ENCODE measurements at places on chromosomes 1 and 21.

GRCh38 chr1:206666954-206667665 is 17.6 kb upstream of the MAPKAPK2 start:
- no peak for DNase-seq

DNA sequence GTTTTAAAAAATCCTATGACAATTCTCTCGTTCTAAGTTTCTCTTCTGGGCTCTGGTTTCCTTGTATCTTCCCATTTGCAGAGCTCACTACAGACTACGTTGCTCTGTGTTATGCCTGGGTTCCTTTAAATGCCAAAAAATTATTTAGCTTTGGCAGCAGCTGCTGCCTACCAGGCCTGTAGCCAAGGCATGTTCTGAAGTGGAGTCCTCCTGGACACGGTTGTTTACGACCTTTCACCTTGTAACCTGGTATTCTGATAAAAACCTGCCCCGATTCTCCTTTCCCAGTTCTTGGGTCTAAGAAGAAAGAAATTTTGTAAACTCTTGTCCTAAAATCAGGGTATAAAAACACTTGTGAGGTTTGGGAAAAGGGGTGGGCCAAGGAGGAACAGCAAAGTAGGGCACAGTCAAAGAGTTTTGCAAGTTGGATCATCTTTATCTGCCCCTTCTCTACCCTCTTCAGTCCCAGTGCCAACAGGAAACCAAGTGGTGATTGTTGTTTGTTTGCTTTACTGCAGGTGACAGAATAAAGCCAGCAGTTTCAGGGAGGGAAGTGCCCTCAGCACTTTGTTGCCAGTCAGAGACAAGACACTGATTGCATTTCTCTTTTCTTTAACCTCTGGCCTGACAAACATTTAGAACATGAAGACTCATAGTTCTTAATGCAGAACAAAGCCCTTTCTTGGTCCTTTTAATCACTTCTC is 3.1 kb upstream of the TXNIP start:
- DNase-seq: no peak

- DNase-seq: no peak
Observed at GRCh38 chr1:204338997-204339396, 20.7 kb downstream of the PLEKHA6 start.

GRCh38 chr1:45820173-45820572 is 16.8 kb downstream of the MAST2 start:
- no peak for DNase-seq

GRCh38 chr1:36771660-36772284 is 262.5 kb downstream of the GRIK3 start:
- no peak for DNase-seq

GRCh38 chr1:114154963-114155322 is 1.3 kb upstream of the SYT6 start:
- peak; percentile 9 for DNase-seq

DNA sequence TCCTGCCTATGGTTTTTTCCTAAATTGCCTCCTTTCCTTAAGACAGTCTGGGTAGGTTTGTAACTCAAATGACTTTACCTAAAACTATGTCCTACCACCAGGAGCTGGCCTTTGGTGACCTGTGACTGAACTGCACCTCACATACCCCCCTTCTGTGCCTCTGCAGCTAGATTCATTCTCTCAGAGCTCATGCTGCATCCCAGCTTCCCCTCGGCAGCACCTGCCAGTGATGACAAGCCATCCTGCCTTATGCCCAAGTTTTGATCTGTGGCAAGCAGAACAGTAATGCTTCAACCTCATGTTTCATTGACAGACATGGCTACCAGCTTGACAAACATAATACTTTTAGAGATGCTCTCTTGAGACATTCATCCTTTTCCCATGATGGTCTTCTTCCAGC is 141.9 kb downstream of the TSEN15 start:
- DNase-seq: no peak

DNA sequence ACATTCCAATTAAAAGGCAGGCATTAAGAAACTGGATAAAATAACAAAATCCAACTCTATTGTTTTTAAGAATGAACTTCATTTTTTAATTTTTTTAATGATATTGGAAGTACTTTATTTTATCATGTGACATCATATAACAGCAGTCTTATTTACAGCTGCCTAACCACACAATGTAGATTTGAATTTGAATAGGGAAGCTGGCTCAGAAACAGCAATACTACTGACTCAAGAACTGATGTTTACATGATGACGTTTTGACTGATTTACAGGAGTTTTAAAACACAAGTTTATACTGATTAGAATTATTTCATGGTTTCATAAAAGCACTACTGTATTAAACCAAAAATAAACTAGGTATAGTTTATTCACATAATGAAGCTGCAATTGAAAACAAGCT is 348.7 kb upstream of the NR5A2 start:
- DNase-seq: no peak

DNA sequence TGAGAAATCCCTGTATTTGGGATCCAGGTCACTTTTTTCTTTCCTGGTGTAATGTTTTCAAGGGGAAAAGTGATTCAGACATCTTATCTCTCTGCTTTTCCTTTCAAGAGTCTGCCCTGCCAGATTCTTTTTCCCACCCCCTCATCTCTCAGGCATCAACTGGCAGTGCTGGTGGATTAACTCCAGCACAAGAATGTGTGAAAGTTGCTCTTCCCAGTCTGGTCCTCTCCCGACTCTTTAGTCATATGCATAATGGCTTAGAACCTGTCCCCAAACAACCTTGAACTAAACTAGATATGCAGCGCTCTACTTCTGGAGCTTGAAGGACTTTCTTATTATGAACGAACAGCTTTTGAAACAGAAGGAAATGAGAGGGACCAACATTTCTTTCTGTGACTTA is 88.5 kb downstream of the SLC44A5 start:
- no peak for DNase-seq

- no peak for DNase-seq
Observed at GRCh38 chr1:117655220-117655577, 49.4 kb downstream of the TENT5C start.

DNA sequence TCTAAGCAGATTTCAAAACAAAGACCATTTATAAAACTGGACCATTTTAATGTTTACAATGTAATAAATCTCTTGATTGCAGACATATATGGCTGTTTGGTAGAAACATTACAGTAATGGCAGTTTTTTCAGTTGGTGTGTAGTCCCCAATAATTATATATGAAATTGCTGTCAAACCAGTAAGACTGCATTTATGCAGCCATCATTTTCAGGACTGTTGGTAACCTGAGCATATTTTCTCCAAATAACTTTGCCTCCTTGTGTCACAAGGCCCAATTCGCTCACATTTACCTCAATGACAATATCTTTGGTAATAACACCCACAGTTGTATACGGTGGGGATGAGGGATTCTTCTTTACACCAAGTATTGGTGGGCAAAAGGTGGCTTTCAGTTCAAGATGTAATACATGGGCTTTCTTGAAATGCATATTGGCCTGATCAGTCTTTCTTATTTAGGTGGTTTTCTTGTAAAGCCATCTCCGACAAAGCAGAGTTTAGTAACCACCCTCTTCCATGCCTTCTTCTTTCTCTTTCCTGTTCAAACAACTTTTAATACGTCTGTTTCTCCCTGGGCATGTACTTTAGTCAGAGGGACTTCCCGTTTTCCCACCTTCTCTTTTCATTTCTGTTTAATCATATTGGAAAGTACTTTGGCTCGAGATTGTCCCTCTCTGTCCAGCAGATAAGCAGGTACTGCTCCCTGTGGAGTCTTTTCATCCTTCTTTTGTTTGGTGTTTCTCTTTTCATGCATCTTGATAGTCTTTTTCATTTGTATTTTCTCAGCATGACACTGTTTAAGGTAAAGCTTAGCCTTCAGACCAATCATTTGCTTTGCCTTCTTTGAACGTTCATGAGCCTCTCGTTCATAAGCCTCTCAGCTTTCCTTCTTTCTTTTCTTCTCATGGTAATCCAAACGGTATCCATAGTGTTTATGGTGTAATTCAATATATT is 30.4 kb downstream of the ATP2B4 start:
- DNase-seq: no peak

DNA sequence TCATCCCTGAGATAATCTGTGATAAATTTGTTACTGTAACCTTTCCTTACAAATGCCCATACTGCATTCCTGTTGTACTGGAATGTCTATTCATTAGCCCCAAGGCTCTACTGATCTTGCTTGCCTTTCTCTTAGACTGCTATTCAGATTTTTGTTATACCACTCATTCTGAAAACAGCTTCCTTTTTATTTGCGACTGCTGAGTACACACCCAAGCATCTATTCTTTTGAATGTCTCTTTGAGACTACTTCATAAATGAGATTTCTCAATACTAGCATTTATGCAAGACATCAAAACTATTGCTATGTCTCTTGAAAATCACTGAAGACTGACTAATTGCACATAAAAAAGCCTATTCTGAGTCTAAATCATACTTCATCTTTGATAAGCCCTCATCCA is 38.6 kb downstream of the DENND1B start:
- peak; percentile 93 for DNase-seq

GRCh38 chr1:111441573-111442192 is 7.4 kb downstream of the WDR77 start:
- peak; percentile 9 for DNase-seq

DNA sequence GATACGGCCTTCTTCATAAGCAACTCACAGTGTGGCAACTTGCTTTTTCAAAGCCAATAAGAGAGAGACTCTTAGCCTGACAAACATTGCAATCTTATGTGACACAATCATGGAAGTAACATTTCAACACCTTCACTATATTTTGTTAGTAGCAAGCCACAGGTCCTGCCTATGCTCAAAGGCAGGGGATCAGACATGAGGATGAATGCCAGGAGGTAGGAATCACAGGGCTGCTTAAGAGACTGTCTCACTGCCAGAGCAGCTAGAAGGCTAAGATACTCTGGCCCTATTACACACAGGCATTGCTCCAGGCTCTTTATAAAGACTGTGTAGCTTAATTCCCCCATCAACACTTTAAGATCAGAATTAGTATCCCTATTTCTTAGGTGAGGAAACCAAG is 236.2 kb upstream of the KAZN start:
- no peak for DNase-seq

DNA sequence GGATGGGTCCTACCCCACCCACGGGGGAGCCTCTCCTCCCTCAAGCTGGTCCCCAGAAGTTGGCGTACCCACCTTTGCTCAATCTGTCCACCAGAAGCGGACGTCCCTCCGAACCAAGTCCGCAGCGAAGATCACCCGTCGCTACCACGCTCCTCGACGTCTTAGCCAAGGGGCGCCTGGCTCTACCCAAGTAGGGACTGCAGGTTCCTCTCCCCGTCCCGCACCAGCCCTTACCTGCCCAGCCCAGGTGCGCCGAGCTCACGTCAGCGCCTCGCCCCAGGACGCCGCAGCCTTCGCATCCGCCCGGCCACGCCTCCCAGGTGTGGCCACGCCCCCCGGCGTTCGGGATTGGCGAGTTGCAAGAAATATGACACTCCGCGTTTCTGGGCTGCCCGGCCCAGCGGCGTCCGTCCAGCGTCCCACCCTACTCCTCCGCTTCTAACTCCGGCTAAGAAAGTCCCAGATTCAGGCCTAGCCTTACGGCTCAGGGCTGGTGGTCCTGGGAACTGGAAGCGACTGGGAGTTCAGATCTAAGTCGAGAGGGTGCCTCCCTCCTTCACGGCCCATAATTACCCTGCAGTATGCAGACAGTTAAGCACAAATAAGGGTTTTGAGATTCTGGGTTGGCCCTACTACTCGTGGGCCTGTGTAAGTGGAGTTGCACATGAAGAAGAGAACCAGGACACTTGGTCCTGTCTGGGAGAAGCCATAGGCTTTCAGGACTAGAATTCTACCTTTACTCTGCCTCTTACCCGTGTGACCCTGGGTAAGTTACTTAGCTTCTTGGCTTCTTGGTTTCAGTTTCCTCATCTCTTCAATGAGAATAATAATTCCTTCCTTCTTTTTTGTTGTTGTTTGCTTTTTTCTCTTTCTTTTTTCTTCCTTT is at the start of gene IRF6:
IRF6 (minus strand) TSS at position 268 of the 886 bp plus-strand sequence. CDS start 4,729 bp downstream, outside the sequence.
- DNase-seq: peak; percentile 62

DNA sequence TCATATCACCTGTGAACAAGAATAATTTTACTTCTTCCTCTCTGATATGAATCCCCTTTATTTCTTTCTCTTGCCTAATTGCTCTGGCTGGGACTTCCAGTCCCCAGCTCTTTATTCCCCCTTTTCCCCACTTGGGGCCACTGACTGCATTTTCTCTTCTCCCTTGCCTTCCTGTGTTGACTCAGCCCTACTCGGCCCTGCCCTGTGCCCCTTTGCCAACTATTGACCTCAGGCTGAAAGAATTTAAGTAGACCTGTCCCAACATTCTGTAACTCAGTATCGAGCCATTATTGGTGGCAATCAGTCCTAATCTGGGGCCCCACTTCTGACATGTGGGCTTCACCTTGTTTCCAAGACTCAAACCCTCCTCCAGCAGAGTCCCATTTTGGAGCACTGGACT is 60.6 kb upstream of the STUM start:
- no peak for DNase-seq

GRCh38 chr1:186681121-186681520 is 898 bp upstream of the PTGS2 start:
- peak; percentile 10 for DNase-seq

DNA sequence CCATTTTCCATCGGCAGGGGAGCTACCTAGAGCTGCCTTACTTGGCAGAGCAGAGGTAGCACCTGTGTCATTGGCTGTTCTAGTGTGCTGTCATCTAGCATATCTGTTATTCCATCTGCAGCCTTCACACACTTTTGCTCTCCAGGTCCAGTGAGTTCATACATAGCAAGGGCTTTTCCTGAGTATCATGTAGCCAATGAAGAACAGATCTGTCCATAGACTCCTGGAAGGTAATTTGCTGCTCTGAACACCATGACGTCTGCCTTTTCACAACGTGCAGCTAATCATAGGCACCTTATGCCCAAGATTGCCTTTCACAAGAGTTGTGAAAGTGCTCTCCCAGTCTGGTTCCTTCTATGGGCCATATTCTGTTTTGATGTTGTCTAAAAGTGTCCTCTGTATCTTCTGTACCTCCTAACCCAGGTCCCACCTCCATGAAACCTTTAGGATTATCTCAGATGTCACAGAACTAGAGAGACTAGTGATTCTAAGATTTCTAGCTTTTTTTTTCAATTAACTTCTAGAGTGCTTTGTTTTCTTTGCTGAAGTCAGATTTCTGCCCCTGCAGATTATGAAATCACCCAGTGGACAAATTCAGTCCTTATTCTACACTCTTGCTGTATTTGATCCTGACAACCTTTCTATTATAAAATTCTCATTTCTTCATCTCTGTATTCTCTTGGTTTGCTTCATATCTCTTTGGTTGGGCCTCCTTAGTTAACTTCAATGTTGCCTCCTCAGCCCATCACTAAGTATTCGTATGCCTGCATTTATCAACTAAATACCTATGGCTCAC is 134.8 kb downstream of the PBX1 start:
- no peak for DNase-seq

GRCh38 chr1:218346391-218347204 is 1.5 kb downstream of the TGFB2 start:
- peak; percentile 31 for DNase-seq

- DNase-seq: no peak
Observed at GRCh38 chr1:57824535-57824934, 400.7 kb upstream of the DAB1 start.

GRCh38 chr1:228315945-228316588 is 90.6 kb downstream of the TRIM11 start:
- no peak for DNase-seq

GRCh38 chr1:9482816-9483572 is 56.3 kb upstream of the SLC25A33 start:
- no peak for DNase-seq

GRCh38 chr1:180177931-180178330 is 23.3 kb downstream of the QSOX1 start:
- no peak for DNase-seq

- no peak for DNase-seq
Observed at GRCh38 chr1:18712252-18712600, 81.6 kb downstream of the PAX7 start.

GRCh38 chr1:208156741-208157140 is 87.4 kb downstream of the PLXNA2 start:
- no peak for DNase-seq
